Activated CD4-positive, alpha-beta T cell treated with anti-CD3 and anti-CD28 coated beads for 48 hours (primary cell): ENCODE measurements at places on chromosomes 6 and 20.

DNA sequence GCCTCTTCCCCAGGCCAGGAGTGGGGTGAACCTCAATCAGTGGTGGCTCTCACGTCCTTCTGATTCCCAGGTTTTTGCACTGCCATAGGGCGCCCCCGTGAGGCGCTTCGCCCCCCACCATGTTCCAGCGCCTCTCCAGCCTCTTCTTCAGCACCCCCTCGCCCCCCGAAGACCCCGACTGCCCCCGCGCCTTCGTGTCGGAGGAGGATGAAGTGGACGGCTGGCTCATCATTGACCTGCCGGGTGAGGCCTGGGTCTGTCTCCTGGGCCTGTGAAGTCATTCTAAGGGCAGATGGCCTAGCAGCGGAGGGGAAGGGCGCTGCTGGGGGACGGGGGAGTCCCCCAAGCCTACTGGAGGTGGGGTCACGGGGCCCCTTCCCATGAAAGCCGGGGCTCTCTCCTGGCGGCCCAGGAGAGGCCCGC is 4.5 kb downstream of the TP53INP2 start:
- peak; percentile 70 for DNase-seq

DNA sequence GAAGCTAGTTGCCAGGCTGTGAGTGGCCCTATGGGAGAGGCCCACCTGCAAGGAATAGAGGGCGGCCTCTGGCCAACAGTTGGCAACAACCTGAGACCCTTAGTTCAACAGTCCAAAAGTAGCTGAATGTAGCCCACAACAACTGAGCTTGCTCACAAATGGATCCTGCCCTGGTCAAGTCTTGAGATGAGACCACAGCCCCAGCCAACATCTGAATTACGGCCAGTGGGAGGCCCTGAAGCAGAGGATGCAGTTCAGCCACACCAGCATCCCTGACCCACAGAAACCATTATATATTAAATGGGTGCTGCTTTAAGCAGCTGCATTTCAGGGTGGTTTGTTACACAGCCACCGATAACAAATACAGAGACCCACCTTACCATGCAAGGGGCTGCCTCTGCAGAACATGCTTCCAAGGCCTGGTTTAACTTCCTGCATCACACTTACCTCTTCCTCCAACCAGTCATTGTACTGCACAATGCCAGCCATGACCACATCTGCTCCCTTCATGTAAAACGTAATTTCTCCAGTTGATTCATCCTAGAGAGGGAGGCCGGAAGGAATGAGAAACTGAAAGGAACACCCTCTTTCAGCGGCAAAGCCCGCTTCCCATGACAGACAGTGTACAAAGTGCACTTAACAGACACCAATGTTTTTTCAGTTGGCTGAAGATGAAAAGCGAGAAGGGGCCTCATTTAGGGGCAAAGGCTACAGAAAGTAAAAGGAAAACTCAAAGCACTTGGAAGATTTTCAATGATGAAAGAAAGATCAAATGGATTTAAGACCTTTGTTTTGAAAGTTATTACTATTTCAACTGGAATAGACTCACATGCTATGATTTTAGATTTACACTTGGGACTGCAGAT is 86.2 kb upstream of the NFATC2 start:
- DNase-seq: peak; percentile 39

GRCh38 chr20:5215672-5216304 is 89.0 kb downstream of the CDS2 start:
- DNase-seq: no peak

DNA sequence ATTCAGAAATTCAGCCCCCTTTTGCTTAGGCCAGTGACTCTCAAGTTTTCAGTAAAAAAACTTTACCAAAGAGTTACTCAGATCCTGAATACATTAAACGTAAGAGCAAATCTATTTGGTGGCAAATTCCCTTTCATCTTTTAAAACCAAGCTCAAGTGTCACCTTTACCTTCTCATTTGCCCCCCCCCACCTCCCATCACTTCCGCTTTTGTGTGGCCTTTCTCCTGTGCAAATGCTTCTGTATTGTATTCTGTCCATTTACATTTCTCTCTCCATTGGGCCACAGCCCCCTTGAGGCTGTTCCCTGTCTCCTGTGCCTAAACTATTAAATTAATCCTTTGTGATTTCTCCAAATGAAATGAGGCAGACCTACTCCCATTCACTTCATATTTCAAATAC is 1.9 kb downstream of the NOL7 start:
- DNase-seq: no peak

- no peak for DNase-seq
Measured at GRCh38 chr20:37378785-37379598, 33.1 kb downstream of the SRC start.

DNA sequence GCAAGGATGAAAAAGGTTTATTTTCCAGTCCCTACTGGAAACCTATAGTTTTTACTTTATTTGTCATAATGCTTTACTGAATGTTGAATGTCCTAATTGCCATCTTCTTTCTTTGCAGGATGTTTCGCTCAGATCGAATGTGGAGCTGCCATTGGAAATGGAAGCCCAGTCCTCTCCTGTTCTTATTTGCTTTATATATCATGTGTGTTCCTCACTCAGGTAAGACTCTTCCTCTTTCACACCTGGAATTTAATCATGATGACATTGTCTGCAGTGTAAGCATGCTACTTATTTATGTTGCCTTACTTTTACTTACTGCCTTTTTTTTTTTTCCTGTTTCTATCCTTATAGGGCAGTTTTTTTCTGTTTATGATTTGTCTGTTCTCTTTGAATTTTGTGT is 7.6 kb downstream of the ADGRG6 start:
- DNase-seq: no peak

- no peak for DNase-seq
Measured at GRCh38 chr20:51955756-51956155, 153.4 kb upstream of the SALL4 start.

GRCh38 chr20:37230200-37230599 is 31.4 kb downstream of the GHRH start:
- no peak for DNase-seq

- DNase-seq: no peak
Measured at GRCh38 chr6:18016698-18017097, 29.3 kb upstream of the KIF13A start.

DNA sequence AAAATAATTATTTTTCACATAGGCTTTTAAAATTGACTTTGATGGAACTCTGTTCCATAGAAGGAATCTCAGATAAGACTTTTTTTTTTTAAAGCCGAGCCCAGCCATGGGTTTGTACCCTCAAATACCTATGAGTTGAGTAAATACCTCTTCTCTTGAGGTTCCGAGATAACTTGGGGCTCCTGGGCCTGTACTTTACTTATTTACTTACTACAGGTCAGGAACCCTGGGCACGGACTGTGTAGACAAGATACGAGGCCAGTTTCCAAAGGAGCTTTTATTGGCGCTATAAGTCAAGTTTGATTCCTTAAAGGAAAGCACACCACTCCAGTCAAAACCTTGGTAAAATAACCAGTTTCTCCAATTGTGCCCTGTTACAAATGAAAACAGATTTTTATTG is 7.5 kb downstream of the AFG1L start:
- DNase-seq: no peak

GRCh38 chr6:161508341-161508740 is 234.5 kb upstream of the AGPAT4 start:
- DNase-seq: no peak

DNA sequence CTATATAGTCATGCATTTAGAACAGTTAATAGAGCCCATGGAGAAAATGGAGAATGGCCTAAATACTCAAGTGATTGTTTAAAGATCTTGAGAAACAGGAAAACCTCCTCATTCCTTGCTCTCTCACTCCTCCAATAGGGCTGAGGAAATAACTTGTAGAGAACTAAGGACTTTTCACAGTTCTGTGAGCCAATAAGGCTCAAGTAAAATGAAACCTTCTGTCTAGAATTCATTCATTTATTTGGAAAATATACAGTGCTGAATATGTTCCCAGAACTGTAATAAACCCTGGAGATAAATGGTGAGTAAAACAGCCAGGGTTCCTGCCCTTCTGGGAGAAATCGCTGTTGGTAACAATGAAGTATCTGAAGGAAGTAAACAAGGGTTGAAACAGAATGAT is 35.3 kb downstream of the ELOVL2 start:
- DNase-seq: no peak

DNA sequence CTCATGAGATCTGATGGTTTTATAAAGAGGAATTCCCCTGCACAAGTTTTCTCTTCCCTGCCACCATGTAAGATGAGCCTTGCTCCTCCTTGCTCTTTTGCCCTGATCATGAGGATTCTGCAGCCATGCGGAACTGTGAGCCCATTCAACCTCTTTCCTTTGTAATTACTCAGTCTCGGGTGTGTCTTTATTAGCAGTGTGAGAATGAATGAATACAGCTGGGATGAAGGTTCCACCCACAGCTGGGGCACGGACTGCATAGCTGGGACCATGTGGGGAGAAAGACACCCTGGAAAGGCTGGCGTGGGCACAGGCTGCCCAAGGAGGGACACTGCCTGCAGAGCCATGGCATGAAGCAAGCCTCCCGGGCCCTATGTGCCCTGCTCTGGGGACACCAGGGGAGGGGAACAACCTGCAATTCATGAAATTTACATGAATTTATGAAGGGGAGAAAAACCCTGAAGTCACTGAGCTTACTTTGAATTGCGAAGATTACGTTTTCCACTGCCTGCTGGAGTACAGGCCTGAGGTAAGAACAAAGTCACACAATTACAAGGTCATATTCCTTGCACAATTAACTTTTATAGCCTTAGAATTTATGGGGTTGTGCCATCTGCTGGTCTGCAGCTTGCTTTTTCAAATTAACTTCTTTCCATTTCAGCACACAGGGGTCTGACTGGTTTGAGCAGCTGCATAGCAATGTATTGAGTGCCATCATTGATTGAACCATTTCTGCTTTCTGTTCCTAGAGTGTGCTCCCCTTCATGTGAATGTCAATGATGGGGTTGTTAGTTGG is 46.2 kb downstream of the SLC22A1 start:
- DNase-seq: no peak

DNA sequence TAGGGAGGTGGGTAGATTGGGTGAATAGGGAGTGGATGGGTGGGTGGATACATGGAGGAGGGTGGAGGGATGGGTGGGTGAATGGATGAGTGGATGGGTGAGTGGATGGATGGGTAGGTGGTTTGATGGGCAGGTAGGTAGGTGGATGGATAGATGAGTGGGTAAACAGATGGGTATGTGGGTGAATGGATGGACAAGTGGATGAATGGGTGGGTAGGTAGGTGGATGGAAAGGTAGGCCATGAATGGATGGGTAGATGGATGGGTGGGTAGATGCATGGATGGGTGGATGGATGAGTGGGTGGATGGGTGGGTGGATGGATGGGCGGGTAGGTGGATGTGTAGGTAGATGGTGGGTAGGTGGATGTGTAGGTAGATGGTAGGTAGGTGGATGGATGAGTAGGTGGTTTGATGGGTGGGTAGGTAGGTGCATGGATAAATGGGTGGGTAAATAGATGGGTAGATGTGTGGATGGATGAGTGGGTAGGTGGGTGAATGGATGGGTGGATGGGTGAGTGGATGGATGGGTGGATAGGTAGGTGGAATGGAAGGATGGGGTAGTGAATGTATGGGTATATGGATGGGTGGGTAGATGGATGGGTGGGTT is 51.4 kb downstream of the NPEPL1 start:
- DNase-seq: no peak

DNA sequence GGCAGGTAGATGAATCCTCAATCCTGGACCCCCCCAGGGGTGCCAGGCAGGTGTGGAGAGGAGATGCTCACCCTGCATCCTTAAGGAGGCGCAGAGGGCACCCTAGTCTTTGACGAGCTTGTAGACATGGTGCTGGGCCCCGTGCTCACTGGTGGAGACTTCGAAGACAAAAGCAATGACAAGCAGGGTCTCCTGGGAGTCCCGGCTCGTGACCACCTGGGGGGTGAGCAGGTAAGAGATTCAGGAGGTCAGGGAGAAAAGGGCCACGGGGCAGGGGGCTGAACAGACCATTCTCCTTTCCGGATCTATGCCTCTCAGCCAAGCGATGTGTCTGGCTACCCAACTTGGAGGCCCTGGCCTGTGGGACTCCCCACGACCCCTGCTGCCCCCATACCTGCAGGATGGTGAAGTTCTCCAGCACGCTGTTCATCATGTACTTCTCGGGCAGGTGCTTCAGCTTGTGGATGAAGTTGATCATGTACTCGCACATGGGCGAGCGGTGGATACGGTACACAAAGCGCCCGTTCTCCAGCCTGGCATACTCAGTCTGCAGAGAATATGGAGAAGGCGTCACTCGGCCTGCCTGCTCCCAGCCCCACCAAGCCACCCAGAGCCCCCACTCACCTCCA is 6.9 kb downstream of the RPL10A start:
- DNase-seq: no peak

DNA sequence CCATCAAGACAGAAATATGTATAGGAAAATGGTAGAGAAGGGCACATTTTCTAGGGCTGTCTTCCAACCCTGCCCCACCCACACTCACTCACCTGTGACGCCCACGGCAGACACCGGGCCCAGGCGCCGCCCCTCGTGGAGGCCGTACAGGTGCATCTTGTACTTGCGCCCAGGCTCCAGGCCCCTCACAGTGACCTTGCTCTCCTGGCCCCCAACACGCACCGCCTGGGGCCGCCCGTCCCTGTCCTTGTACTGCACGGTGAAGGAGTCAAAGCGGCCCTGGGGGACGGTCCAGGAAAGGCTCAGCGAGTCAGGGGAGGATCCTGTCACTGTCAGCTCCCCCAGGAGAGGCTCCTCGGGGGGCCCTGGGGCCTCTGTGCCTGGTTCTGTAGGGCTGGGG is 19.8 kb downstream of the CYP21A2 start:
- no peak for DNase-seq

DNA sequence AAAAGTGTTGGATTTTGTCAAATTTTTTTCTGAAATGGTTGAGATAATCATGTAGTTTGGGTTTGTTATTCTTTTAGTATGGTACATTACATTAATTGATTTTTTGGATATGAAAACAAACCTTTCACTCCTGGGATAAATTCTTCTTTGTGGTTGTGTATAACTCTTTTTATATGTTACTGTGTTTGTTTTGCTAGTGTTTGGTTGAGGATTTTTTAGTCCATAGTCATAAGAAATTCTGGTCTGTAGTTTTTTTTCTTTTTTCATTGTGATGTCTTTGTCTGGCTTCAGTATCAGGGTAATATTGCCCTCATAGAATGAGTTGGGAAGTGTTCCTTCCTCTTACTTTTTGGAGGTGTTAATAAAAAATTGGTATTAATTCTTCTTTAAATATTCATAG is 122.2 kb upstream of the ATXN1 start:
- DNase-seq: no peak

- no peak for DNase-seq
Measured at GRCh38 chr6:68635412-68635705, 277 bp downstream of the ADGRB3 start.

- no peak for DNase-seq
Measured at GRCh38 chr6:39829331-39829730, 37.2 kb downstream of the DAAM2 start.

DNA sequence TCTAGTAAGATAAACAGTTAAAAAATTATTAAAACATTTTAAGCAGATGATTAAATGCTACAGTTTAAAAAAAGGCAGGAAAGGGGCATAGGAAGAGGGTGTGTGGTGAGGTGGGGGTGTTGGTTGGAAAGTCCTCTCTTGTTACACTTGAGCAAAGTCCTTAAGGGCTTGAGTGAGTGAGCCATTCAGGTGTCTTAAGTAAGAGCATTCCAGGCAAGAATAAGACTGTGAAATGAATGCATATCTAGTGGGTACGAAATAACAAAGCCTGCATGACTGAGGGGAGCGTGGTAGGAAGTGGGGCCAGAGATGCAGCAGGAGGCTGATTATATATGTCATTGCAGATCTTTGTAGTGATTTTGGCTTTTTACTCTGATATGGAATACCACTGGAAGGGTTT is 5.1 kb downstream of the CDKAL1 start:
- DNase-seq: no peak

GRCh38 chr6:126807876-126808275 is 310.6 kb upstream of the RSPO3 start:
- DNase-seq: no peak
